ENCODE measurements at places on chromosomes 12 and 14.

DNA sequence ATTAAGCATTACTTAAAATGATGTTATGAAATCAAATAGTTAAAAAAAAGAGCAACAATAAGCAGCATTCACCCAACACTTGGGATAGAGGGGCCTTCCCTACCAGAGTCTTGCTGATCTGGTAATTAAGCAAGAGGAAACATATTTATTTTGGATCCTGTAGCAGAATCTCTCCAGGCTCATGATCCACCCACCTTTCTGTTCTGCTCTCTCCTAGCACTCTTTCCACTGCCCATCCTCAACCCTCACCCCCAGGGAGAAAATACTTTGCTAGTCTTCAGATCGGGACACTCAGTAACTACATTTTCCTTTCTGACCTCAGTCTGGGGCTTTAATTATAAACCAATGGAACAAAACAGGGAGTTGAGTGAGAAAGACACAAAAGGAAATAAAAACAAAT lies 1541.9 kb downstream of the AACS start:
- DNase-seq, result no peak

DNA sequence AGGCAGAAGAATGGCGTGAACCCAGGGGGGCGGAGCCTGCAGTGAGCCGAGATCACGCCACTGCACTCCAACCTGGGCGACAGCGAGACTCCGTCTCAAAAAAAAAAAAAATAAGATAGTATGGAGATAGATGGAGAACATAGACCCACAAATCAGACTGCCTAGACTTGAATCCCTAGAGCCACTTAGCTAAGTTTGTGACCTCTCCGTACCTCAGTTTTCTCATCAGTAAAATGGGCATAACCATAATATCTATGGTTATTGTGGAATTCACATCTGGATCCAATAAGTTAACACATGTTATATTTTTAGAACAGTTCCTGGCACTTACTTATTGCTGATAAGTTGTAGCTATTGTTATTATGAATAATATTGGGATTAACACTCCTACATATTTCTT lies 7.2 kb downstream of the PROX2 start:
- DNase-seq, result no peak

- DNase-seq, result no peak
Observed at GRCh38 chr14:64689289-64689688, 14.9 kb upstream of the PLEKHG3 start.

- no peak for DNase-seq
Observed at GRCh38 chr12:614411-614970, 48.8 kb downstream of the NINJ2 start.

DNA sequence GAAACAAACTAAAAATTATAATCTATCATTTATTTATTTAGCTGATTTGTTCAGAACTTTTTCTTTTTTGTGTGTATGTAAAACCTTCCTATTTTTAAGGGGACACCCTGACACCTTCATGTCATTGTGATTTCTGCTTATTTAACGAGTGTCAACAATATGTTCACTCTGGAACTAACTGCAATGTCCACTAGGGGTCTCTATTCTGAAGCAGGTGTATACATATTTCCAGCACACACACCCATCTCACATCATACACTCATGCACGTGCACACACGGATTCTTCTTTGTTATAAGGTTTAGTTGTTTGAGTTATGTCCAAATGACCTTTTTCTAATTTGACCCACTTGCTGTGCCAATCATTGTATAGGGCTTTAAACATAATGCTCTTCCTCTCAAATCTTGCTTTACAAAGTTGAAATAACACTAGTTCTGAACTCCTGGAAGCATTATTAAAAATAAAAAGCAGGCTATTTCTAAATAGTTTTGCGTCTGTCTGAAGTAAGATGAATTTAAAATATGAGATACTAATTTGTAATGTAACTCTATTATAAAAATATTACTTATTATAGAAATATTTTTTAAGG lies 15.5 kb downstream of the E2F7 start:
- DNase-seq, result no peak

DNA sequence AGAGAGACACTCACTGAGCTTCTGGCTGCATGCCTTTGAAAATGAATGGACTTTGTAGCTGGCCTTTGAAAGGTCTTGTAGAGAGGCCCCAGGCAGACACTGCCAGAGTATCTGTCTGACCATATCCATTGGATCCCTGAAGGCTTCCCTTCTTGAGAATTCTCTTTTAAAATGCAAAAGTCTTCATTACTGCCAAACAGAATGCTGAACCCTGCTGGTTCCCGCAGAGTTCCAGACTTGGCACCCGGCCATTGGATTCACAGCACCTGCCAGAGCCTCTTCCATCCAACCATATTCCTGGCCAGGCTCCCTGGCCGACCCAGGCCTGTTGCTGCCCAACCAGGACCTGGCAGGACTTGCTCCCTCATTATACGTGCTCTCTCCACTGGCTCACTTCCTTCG lies 182.5 kb downstream of the GXYLT1 start:
- no peak for DNase-seq

- no peak for DNase-seq
Observed at GRCh38 chr14:55207832-55208231, 16.4 kb upstream of the DLGAP5 start.

DNA sequence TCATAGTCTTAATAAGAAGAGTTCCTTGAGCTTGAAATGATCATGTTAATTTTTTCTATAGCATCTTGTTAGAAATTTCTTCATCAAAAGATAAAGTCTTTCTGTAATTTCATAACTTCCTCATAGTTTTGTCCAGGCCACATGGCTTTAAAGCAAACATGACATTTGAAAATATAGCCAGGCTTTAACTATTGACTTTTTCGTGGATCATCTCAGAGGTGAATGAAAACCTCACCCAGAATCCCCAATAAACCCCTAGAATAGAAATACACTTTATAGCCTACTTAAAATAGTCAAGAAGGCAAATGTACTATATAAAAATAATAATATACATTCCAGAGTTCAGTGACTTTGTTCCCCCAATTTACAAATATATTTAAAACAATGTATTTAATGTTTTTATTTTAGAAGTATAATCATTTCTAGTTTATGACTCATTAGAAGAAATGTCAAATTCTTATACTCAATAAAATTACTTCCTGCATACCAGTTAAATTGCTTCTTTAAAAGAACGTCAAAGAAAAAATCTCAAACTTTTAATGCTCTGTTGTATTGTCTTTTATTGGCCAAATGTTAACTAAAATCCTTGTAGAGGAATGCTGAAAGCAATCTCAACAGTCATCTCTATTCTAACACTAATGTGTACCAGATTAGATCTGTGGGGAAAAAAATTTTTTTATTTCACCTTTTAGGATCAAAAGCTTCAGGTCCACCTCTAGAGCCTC lies 21.6 kb downstream of the EXOC5 start:
- DNase-seq, result no peak

- DNase-seq, result no peak
Observed at GRCh38 chr12:100168562-100168961, 25.9 kb upstream of the BLTP3B start.

- DNase-seq, result no peak
Observed at GRCh38 chr14:22524784-22525161, 64.3 kb downstream of the DAD1 start.

DNA sequence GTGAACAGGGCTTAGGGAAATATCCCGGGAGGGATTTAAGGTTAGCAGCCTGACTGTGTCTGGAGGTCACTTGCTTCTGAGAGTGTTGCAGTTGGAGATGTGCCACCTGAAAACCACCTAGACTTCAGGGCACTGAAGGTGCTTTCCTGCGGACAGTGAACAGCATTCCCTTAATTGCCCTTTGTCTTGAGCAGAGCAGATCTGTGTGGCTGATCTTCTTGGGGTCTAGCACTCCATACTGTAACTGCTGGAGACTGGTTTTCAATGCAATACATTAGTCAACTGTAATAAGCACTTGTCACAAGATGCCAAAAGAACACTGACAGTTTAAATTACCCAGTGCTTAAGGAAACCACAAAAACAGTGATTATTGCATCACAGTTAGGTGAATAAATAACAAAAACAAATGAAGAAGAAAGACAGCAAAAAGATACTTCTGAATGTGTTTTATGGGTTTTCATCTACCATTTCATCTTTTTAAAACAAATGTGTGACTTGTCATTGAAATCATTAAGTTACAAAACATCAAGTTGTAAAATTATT lies 111.8 kb downstream of the PRIMA1 start:
- DNase-seq, result no peak

- no peak for DNase-seq
Observed at GRCh38 chr14:68476212-68477109, 316.4 kb downstream of the ZFP36L1 start.

DNA sequence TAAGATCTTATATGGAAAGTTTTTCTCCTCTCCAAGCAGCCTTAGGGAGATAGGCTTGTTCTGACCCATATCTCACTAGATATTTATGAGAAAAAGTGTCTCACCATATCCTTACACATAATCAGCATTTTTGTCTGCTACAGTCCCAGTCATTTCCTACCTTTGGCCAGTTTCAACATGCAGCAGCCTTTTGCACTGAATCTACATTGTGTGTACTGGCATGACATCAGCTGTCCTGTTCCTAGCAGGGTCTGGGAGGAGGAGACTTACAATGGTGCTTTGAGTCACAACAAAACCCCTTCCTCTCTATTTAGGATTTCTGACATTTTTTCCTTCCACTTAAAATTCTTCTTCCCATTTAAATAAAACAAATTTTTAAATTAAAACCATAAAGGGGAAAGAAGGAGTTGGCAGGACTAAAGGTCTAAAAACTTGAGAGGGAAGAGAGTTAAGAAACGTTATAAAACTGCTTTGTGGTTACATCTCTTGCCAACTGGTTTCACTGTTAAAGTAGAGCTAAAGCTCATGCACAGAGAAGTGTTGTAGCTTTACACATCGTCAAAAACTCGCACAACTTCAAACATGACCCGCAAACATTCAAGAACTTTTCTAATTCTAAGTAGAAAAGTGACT lies 53.3 kb upstream of the CERS5 start:
- no peak for DNase-seq

GRCh38 chr14:102516531-102517391 lies 7.2 kb upstream of the ANKRD9 start:
- DNase-seq, result peak; percentile 31

Data from stimulated activated CD8-positive, alpha-beta memory T cell treated with anti-CD3 and anti-CD28 coated beads, Interleukin-2, amount 100 ng/mL, for 1 hour (primary cell).